ENCODE measurements at places on chromosomes 7 and 10.

DNA sequence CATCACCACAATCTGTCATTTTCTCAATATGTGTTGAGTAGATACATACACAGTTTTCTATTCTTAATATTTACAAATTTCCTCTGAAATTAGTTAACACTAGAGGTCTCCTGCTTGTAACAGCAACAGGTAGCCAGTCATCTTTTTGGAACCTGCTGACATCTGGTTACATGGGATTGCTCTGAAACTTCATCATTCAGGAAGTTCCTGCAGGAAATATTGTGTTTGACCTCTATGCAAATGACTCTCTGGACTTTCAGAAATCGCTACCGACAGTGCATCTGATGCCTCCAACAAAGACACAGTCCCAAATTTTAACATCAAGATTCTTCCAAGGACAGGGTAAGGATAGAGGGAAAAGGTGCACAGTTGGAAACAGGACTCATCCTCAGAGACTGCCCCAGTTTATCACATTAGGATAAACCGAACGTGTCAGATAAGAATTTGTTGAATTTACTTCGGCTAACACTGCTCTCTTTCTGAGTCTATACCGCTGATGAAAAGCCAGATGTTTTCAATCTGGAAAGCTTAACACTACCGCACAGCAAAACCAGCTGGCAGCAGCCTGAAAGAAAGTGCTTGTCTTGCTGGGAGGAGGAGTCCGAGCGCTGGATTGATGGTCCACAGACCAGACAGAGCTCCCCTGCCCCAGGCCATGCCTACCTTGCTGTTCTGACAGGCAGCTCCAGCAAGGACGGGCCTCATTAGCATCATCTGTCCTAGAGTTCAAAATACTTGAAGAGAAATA lies 633.4 kb downstream of the PARD3 start:
- DNase-seq, result no peak

DNA sequence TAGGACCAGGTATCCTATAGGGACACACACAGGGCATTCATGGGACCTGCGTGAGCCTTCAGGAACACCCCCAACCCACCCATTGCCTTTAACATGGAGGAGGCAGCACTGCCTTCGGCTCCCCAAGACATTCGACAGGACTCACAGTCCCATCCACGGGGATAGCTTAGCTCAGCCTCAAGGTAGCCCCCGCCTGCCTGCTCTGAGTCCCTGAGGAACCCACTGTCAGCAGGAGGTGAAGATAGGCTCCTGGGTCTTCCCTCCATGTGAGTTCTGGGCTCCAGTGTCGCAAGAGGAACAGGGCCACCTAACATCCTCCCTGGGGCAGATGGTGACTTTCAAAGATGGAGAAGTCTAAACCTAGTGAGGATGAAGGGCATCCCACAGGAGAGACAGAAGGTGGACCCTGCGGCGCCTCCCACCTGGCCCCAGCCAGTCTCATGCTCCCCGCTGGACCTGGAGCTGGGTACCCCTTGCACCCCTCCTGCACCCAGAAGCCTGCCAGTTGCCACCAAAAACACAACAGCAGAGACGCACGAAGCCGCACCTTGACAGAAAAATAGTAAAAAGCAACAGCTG lies 4.9 kb upstream of the ADIRF start:
- DNase-seq, result no peak

DNA sequence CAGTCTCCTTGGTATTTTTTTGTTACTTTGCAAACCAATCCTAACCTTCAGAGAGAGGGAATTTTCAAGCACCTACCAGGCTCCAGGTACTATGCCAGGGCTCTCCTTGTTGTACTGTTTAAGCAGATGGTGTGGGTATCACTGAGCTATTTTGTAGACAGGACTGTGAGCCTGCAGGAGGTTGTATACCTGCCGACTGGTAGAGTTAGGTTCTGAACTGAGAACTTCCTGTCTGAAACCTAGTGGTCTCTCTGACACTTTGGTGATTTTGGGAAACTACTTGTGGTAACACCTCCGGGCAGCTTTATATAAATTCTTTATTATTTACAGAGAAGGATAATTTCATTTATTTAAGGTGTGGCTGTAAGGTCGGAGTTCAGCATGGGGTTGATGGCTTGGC lies 4.6 kb downstream of the ZNF853 start:
- DNase-seq, result no peak

GRCh38 chr10:15211464-15211979 lies 43.0 kb upstream of the NMT2 start:
- peak; percentile 80 for DNase-seq
